ENCODE measurements at places on chromosomes 12 and 14.
A peak's percentile ranks its signal among the peaks of the same experiment; 100 is the strongest.

GRCh38 chr12:108650083-108650482, 16.4 kb upstream of the SELPLG start:
- peak; percentile 54 for DNase-seq

DNA sequence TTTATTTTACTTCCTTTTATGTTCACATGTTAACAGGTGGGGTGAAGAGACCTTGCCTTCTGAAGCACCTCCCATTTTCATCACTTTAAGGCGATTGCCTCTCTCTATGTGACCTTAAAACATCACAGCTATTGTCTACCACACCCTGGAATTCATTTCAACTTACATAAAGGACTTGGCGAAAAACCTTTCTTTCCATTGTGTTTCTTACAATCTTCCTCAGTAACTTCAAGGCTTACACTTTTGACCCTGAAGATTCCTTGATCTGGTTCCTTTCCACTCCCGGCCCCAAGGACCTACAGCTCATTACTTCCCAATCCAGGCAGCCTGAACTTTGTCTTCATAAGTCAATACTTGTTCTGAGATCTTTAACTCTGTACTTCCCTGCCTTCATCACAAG, 443.3 kb downstream of the ADAMTS20 start:
- no peak for DNase-seq

GRCh38 chr12:89350630-89351488, 1.4 kb downstream of the DUSP6 start:
- DNase-seq, result peak; percentile 26

GRCh38 chr14:32419429-32419828, 90.3 kb downstream of the AKAP6 start:
- no peak for DNase-seq

- DNase-seq, result no peak
Measured at GRCh38 chr14:106051796-106052195, 525.4 kb downstream of the TMEM121 start.

DNA sequence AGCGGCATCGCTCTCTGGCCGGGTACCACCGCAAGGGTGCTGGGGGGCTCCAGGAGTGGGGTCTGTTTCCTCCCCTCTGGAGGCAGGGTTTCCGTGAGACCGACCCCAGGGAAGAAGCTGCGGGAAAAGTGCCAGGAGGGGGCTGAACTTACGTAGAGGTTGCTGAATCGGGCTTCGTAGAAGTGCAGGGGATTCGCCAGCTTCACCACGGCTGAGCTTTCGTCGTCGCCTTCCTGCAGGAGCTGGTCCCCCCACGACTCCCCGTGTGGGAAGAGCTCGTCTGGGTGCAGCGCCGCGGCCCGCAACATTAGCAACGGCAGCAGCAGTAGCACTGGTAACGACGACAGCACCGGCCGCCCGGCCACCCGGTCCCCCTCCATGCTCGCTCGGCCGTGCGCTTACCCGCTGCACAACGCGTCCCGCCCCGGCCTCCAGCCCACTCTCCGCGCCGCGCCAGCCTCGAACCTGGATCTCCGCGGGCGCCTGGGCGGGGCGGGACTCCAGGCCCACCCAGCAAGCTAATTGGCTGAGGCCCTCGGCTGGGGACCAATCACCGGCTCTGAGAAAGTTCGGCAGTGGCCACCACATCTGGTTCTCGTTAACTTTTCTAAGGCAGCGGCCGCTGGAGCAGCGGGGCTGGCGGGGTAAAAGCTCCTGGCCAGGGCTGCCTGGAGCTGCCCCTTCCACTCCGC, at the start of gene NID2:
Gene NID2, minus strand, starts transcription at position 445 of the 692 bp plus-strand sequence. Its CDS starts 65 bp downstream, at position 380.
- DNase-seq, result peak; percentile 81

DNA sequence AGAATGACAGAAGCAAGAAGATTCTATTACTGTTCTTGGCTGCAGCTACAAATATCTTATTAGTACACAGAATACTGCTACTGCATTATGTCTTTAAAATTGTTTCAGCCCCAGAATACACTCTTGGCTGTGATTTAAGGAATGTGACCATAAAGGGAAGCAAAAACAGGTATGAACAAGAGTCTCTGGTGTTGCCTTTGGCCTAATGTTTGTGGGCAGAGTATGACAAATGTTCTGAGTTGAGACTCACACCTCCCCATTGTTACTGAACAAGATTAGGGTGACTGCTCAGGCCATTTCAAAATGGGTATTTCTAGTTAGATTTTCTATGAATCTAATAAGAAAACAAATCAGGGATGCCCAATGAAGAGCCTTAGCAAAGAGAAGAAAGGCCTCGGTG, 28.5 kb downstream of the TTC6 start:
- DNase-seq, result no peak

DNA sequence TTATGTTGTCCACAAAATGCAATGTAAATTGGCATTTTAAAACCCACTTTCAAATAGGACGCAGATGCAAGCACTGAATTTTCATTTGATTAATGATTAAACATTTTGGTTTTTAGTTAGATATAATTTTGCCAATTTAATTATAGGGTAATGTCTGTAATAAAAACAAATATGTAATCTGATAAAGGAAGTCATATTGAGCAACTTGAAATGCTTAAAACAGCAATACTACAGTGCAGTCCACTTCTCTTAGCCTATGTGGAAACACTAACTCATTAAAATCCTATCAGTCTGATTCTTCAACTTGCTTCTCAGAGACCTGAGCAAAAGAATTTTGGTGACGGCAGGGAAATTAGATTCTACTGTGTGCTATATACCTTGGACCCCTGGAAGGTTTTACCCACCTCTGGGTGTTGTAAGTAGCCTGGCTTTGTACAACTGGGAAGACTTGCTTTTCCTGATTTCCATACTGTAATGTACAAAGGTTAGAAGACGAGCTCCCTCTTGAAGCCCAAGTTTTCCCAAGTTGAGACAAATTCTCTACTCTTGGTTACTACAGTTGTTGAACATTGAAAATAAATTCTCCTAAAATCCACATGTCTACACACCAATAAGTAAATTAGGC, 4.1 kb downstream of the TRHDE start:
- no peak for DNase-seq

DNA sequence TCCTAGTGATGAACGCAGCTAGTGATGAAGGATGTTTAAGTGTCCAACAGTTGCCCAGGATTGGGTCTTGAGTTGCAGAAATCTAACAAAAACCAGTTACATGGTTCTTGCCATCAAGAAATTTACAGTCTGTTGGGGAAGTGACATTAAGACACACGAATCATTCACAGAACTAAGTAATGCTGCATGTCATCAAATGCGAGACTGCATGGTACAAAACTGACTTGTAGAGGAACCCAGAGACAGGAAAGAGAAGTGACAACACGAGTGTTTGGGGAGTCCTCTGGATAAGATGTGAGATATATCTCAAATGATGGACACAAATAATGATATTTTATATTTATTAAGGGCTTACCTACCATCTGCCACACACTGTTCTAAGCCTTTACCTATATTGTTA, 6.1 kb upstream of the SYNE3 start:
- DNase-seq, result no peak

GRCh38 chr12:47028981-47029708, 50.3 kb upstream of the PCED1B start:
- DNase-seq, result no peak

DNA sequence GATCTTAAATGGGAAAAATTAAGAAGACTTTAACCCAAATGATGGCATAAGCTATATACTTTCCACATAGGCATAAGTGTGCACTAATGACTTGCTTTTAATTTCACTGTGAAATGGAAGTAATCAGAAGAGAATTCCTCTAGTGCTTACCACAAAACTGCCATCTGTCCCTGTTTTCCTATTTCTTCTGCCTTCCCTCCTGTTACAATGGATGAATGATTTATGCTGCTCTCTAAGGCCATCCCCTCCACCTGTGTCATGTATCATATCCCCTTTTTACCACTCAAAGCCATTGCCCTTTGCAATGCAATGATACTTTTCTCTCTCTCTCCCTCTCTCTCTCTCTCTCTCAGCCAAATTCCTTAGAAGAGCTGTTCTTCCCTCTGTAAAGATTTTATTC, 109.1 kb downstream of the C12orf50 start:
- no peak for DNase-seq

DNA sequence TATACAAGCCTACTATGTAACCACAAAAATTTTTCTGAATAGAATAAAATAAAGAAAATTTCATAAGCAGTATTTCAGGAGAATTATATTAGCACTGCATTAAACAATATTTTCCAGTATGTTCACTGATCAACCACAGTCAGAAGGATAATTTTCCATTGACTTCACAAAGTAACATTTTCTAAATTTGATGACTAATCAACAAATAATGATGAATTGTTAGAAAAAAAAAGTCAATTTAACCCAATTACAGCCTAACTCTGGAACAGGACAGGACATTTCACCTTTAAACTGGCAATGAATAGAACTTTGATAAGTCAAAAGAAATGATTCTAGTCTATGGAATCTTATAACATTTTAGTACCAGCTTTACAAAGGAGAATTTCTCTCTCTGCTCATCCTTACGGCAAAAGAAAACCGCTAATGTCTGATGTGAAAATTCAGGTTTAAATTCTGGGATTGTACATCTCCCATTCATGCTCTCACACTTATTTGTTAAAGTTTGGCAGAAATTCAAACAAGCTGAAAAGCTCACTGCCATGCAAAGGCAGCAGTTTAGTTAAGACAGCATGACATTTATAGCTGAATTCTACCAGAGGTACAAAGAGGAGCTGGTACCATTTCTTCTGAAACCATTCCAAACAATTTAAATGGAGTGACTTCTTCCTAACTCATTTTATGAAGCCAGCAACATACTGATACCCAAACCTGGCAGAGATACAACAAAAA, 84.5 kb downstream of the MDGA2 start:
- no peak for DNase-seq

- DNase-seq, result no peak
Measured at GRCh38 chr14:79011920-79012204, 841.7 kb downstream of the NRXN3 start.

GRCh38 chr12:116406529-116406928, 129.0 kb upstream of the MED13L start:
- no peak for DNase-seq

GRCh38 chr12:1147821-1148220, 156.8 kb downstream of the ERC1 start:
- no peak for DNase-seq

DNA sequence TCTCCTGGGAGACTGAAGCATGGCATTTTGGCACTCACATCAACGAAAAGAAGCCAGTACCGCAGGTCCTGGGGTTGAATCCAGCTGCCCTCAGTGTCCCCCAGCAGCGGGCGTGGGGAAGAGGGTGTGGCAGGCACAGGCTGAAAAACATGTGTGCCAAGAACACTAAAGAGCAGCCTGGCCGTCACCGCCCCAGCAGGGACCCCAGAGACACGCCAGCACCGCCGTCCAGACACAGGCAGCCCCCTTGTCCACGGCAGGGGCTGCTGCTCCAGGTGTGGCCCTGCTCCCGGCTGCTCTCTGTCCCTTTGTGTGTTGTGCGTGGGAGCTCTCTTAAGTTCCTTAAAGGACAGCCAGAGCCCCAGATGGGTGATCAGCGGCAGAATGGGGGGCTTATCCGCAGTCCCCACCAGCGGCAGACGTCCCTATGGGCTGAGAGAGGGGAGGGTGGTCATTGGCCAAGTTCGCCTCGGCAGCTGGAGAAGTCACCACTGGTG, 556 bp downstream of the PHETA1 start:
- no peak for DNase-seq

- DNase-seq, result no peak
Measured at GRCh38 chr12:109140560-109140959, 24.2 kb downstream of the ACACB start.

DNA sequence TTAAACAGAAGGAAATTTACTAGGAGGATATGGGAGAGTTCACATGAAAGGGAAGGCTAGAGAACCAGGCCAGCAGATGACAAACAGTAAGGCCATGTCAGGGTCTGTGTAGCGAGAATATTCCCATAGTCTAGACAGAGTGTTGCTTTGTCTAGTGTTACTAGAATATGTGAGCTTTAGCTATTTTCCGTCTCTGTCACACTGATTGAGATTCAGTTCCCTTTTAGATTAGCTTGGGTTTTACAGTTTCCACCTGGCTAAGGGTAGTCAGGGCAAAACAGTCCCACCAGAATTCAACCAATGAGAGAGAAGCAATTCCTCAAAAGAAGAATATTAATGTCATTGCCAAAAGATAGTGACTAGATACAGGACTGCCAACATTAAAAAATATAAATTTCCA, 82.8 kb upstream of the MDM1 start:
- DNase-seq, result no peak

DNA sequence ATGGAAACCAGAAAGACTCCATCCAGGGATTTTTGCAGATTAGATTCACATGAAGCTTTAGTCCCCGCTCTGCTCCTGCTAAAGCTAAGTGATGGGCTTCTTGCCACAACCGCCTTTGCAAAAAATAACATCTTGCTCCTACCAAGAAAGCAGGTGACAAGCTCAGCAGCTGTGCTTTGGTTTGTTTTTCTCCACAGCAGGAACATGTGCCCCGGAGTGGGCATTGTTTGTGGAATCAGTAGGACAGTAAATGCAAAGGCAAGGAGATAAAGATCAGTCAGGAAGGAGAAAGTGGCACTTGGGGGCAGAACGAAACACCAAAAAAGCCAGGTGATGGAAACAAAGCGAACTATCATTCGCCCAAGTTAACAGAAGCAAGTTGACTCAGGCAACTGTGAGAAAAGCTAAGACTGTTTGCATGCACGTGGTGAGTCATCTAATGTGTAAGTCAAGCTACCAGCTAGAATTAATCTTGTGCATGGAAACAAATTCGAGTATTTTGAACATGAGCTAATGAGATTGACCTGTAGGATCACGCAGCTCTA, 165.5 kb upstream of the PLXNC1 start:
- DNase-seq, result no peak

- DNase-seq, result no peak
Measured at GRCh38 chr14:82935691-82936090, 1402.0 kb upstream of the SEL1L start.

DNA sequence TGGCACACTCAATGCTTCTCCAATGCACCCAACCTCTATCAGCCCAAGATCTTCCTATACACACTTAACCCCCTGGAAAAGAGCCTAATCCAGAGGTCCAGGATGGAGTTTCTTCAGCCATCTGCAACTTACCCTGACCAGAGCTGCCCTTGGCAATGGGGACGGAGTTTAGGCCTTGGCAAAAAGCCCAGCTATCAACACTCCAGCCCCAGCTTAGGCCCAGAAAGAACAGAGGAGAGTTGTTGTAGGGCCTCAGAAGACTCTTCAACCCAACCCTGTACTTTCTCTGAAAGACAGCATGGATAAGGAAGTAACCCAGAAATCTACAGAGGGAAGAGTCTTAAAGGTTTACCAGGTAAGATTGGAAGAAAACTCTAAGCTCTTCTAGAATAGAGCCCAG, 219.3 kb upstream of the PELI2 start:
- DNase-seq, result no peak
